ENCODE measurements at places on chromosomes 16 and 17. TPM values are rescaled to one million over a fixed set of nuclear protein-coding genes. Genes with fewer than 3 reads are reported as not detected.

PTGES3L gene
- not detected for total RNA-seq

PLD6 gene
- 7.8 TPM for total RNA-seq

SDK2 gene
- under 0.01 TPM for total RNA-seq

TEX19 gene
- not detected for total RNA-seq

NXPH3 gene
- total RNA-seq, result 0.66 TPM

CHP2 gene
- total RNA-seq, result not detected

IL32 gene
- 4.4 TPM for total RNA-seq

GGA2 gene
- 22.9 TPM for total RNA-seq

SLC13A5 gene
- total RNA-seq, result not detected

CUEDC1 gene
- total RNA-seq, result 11.9 TPM

FOXF1 gene
- 31.5 TPM for total RNA-seq

CYB5B gene
- total RNA-seq, result 87.4 TPM

SBK1 gene
- under 0.01 TPM for total RNA-seq

NME1 gene
- 75.8 TPM for total RNA-seq

TBC1D3G gene
- total RNA-seq, result not detected

NGFR gene
- total RNA-seq, result under 0.01 TPM

PRRT2 gene
- total RNA-seq, result 2.1 TPM

FLYWCH1 gene
- 58.5 TPM for total RNA-seq

DOC2B gene
- not detected for total RNA-seq

TBC1D3B gene
- total RNA-seq, result 1.8 TPM

EVI2B gene
- total RNA-seq, result 0.33 TPM

NUBP2 gene
- total RNA-seq, result 43.6 TPM

FLCN gene
- 66.5 TPM for total RNA-seq

HAS3 gene
- total RNA-seq, result 0.26 TPM

KIF18B gene
- under 0.01 TPM for total RNA-seq

BEAN1 gene
- total RNA-seq, result not detected

SLC13A2 gene
- total RNA-seq, result not detected

SDR42E2 gene
- not detected for total RNA-seq

HS3ST3A1 gene
- 28.5 TPM for total RNA-seq

Measured in fibroblast of lung (primary cell).